ENCODE measurements at places on chromosomes 5 and 9. TPM values are rescaled to one million over a fixed set of nuclear protein-coding genes. Genes with fewer than 3 reads are reported as not detected.
A peak's percentile ranks its signal among the peaks of the same experiment; 100 is the strongest.

Gene VLDLR
- polyA plus RNA-seq, result 4.0 TPM

Gene ELOVL7
- 1.2 TPM for polyA plus RNA-seq

Gene TSSK1B
- polyA plus RNA-seq, result not detected

Gene FOXD1
- polyA plus RNA-seq, result not detected

Gene PCDHB2
- polyA plus RNA-seq, result 0.67 TPM

Gene SLC22A4
- polyA plus RNA-seq, result 1.2 TPM

Gene SPINK13
- polyA plus RNA-seq, result not detected

Gene PCDHAC1
- polyA plus RNA-seq, result not detected

Gene ZNF879
- 1.6 TPM for polyA plus RNA-seq

DNA sequence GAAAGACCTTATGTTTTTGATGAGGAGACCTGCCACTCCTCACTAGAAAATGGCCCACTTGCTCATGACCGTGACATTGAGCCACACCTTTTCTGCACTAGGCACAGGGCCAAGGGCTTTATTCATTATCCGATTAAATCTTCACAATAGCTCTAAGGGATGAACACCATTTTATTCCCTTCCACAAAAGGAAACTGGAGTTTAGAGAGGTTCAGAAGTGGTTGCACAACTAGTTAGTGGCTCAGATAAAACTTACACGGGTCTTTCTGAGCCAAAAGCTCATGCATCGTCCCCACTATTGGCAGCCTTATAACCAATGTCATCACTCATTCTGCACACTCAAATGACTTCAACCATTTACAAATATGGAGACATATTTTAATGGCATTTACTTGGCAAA, 39.4 kb downstream of the SUSD1 start:
- no peaks in the 10 kb centered on the region for H3K4me1 ChIP-seq
- DNase-seq, result no peak
- H3K27me3 ChIP-seq, result no peaks in the 10 kb centered on the region

- no peaks in the 10 kb centered on the region for H3K4me1 ChIP-seq
- H3K27me3 ChIP-seq, result no peaks in the 10 kb centered on the region
- H3K27ac ChIP-seq, result no peak within 1 kb of the TSS
- H3K4me3 ChIP-seq, result peak within 1 kb of the TSS; percentile 42
- no peak for DNase-seq
- H3K36me3 ChIP-seq, result no peaks in the 10 kb centered on the region
Observed at GRCh38 chr5:141354900-141355469, at the start of gene PCDHGA4. Gene PCDHGA4 (plus strand): TSS chr5:141355021. CDS start chr5:141355108, 87 bp downstream.

DNA sequence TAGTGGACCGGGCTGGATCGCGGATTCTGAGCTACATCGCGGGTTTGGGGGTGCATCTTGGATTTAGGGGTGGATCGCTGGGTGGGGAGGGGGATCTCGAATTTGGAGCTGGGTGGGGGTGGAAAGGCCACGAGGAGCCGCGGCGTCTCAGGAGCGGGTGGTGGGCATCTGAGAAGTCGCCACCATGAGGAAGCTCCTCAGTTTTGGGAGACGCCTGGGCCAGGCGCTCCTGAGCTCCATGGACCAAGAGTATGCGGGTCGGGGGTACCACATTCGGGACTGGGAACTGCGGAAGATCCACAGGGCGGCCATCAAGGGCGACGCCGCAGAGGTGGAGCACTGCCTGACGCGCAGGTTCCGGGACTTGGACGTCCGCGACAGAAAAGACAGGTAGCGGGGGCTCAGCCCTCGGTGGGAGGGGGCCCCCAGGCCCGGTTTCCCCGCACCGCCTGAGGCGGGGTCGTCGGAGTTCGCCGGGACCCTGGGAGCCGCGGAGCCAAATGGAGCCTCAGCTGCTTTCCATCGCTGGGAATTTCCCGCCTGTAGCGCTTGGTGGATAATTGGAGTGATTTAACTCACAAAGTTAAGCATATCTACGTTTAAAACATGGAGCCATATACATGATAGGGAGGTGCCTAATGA, 376 bp downstream of the ANKRD18B start:
- H3K36me3 ChIP-seq, result no peaks in the 10 kb centered on the region
- peak overlapping the region; percentile 45 for H3K4me3 ChIP-seq
- peaks cover 17% of the 10 kb centered on the region for H3K4me1 ChIP-seq
- no peak overlapping the region for H3K27ac ChIP-seq
- DNase-seq, result no peak

GRCh38 chr9:95494416-95495371, 22.1 kb downstream of the PTCH1 start:
- H3K27ac ChIP-seq, result no peak overlapping the region
- H3K36me3 ChIP-seq, result no peaks in the 10 kb centered on the region
- H3K4me3 ChIP-seq, result no peak overlapping the region
- H3K27me3 ChIP-seq, result no peaks in the 10 kb centered on the region

GRCh38 chr9:21974343-21974721, 19.9 kb downstream of the CDKN2A start:
- peaks cover 100% of the 10 kb centered on the region for H3K27me3 ChIP-seq
- no peaks in the 10 kb centered on the region for H3K36me3 ChIP-seq
- peak overlapping the region; percentile 9 for H3K4me3 ChIP-seq
- H3K27ac ChIP-seq, result no peak overlapping the region

- peak overlapping the region; percentile 19 for H3K27ac ChIP-seq
- H3K4me1 ChIP-seq, result peaks cover 17% of the 10 kb centered on the region
- H3K4me3 ChIP-seq, result no peak overlapping the region
- H3K36me3 ChIP-seq, result no peaks in the 10 kb centered on the region
- no peak for DNase-seq
Observed at GRCh38 chr5:1503241-1504068, 20.3 kb downstream of the LPCAT1 start.

DNA sequence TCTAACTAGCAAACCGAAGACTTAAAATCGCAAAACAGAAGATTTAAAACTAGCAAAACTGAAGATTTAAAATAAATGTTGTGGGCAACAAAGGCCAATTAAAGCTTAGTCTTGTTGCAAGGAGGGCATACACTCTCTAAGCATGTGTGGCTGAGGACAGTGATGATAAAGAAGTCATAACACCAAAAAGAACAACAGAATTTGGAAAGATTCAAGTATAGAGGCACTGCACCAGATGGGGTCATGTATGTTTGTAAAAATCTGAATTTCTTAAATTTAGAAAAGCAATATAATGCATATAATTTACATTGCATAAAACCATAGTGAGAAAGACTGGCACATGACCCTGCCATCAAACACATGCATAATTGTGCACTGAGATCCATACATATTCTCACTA, 743.8 kb downstream of the TAF11L14 start:
- H3K27me3 ChIP-seq, result no peaks in the 10 kb centered on the region
- DNase-seq, result no peak
- no peaks in the 10 kb centered on the region for H3K36me3 ChIP-seq
- no peaks in the 10 kb centered on the region for H3K4me1 ChIP-seq
- no peak overlapping the region for H3K4me3 ChIP-seq

GRCh38 chr9:123710299-123710698, 219.6 kb downstream of the DENND1A start:
- no peak overlapping the region for H3K4me3 ChIP-seq
- no peak overlapping the region for H3K27ac ChIP-seq
- H3K36me3 ChIP-seq, result no peaks in the 10 kb centered on the region

GRCh38 chr9:7653262-7653661, 146.3 kb downstream of the DMAC1 start:
- no peak for DNase-seq
- H3K27ac ChIP-seq, result no peak overlapping the region
- no peaks in the 10 kb centered on the region for H3K27me3 ChIP-seq
- no peak overlapping the region for H3K4me3 ChIP-seq
- H3K4me1 ChIP-seq, result no peaks in the 10 kb centered on the region

GRCh38 chr5:4882186-4882585, 257.9 kb upstream of the ADAMTS16 start:
- H3K27me3 ChIP-seq, result no peaks in the 10 kb centered on the region
- no peak overlapping the region for H3K4me3 ChIP-seq
- no peaks in the 10 kb centered on the region for H3K4me1 ChIP-seq
- H3K36me3 ChIP-seq, result no peaks in the 10 kb centered on the region
- H3K27ac ChIP-seq, result no peak overlapping the region
- peak; percentile 74 for DNase-seq

GRCh38 chr5:56763711-56764466, 51.5 kb upstream of the MAP3K1 start:
- no peak overlapping the region for H3K27ac ChIP-seq
- H3K27me3 ChIP-seq, result no peaks in the 10 kb centered on the region
- H3K4me1 ChIP-seq, result no peaks in the 10 kb centered on the region
- DNase-seq, result no peak
- no peaks in the 10 kb centered on the region for H3K36me3 ChIP-seq
- H3K4me3 ChIP-seq, result no peak overlapping the region

DNA sequence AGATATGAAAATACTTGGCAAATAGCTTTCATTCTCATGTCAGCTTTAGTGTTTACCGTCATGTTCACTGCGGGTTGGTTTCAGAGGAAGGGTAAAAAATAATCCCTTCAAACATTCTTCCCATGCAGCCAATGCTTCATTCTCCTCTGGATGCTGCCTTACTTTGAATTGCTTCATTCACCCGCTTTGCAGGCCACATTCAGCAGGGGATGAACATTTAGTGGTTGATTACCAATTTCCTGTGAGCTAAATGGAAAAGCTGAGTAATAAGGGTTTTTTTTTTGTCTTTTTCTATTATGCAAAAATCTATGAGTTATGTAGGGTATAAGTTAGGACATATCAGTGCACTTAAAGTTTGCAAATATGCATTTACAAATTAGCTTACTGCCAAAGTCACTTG, 96.3 kb upstream of the MEF2C start:
- no peak for DNase-seq
- no peaks in the 10 kb centered on the region for H3K4me1 ChIP-seq
- H3K4me3 ChIP-seq, result no peak overlapping the region

DNA sequence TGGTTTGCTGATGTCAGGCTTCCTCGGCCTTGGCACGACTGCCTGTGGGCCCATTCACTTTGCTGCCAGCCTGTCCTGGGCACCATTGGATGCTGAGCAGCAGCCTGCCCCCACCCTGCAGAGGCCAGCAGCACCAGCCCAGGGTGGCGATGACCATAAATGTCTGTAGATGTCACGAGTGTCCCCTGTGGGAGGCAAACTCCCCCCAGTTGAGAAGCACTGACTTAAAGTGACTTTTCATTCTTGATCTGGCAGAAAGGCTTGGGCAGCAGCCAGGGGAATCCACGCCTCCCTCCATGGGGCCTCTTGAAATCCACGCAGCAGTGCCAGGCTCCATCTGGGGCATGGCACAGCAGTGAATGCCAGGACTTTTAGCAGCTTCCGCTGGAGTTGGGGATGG, 21.8 kb downstream of the IRX4 start:
- no peak overlapping the region for H3K27ac ChIP-seq
- peaks cover 1% of the 10 kb centered on the region for H3K27me3 ChIP-seq

DNA sequence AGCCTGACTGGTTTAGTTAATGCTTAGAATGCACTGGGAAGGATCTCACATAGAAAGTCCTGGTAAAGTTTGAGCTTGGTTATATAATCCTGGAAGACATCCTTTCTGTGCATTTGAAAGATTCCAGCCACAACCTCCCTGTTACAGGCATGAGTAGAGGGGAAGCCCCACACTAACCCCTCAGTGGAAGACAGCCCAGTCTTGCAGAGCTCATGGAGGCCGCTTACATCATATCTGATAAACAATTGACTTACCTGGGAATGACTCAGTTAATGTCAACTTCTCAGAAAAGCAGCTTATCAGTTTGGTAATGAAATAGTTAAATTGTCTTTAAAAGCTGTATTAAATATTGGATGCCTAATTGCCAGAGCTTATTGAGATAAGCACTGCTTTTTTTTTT, 28.1 kb upstream of the PDE8B start:
- peaks cover 16% of the 10 kb centered on the region for H3K27me3 ChIP-seq
- no peak overlapping the region for H3K4me3 ChIP-seq
- H3K36me3 ChIP-seq, result no peaks in the 10 kb centered on the region
- peaks cover 12% of the 10 kb centered on the region for H3K4me1 ChIP-seq
- no peak overlapping the region for H3K27ac ChIP-seq
- no peak for DNase-seq

DNA sequence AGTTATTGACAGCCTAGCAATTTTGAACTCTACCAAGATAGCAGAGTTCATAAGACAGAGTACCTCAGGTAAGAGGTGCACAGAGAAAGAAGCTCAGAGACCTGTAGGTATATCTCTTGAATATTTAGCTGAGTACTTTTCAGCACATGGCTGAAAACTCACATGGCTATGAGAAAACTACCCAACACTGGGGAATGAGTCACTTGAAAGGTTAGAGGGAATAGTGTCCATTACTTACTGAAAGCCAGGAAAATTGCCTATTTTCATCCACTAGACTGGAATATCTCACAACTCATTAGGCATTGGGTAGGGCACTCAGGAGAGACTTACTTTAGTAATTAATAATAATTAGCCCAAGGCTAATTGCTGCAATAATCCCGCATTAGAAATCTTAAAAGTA, 8.3 kb downstream of the TSLP start:
- no peaks in the 10 kb centered on the region for H3K36me3 ChIP-seq
- H3K4me3 ChIP-seq, result no peak overlapping the region
- no peaks in the 10 kb centered on the region for H3K4me1 ChIP-seq
- H3K27me3 ChIP-seq, result no peaks in the 10 kb centered on the region
- H3K27ac ChIP-seq, result no peak overlapping the region
- no peak for DNase-seq

DNA sequence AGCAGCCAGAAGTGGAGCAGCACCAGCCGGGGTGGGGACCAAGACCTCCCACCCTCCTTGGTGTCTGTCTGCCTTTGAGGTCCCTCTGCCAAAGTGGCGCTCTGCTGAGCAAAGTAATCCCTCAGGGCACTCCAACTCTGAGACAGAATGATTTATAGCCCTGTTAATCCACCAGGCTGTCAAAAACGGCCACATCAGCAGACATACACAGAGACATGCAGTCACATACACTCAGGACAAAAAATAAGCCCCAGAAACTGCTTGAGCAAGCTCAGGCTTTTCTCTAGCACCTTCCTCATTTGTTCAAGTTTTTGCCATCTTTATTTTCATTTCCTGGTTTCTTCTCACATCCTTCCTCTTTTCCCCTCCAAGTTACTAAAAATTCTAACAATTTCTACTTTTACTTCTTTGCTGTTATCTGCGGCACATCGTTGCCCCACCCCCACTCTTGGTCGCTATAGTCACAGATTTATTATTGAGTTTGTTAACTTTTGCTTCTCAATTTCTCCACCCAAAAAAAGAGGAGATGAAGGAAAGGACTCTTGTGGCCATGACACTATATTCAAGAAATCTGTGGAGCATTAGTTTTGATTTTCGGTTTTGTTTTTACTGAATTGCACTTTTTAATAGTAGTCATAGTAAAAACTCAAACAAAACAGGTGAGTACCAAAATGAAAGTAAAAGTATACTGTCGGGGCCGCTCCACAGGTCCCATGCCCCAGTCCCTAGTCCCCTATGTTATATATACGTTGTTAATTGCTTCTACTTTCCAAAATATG, 17.4 kb upstream of the ADRB2 start:
- DNase-seq, result no peak
- no peaks in the 10 kb centered on the region for H3K27me3 ChIP-seq
- H3K36me3 ChIP-seq, result no peaks in the 10 kb centered on the region
- no peak overlapping the region for H3K4me3 ChIP-seq

DNA sequence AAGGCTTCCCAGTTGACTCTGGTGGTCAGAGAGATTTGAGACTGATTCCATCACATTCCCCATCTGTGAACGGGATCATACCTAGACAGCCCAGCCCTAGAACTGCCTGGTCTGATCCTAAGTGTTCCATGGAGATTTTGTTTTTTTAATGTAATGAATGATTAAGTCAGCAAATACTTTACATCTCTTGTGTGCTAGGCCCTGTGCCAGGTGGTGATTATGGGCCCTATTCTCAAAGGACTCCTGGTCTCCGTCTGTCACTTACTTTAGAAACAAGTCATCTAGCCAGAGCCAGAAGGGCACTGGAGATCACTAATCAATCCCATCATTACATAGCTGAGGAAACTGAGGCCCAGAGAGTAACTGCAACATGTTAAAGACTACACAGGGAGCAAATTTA, 1.1 kb upstream of the GPX3 start:
- H3K27me3 ChIP-seq, result no peaks in the 10 kb centered on the region
- peaks cover 23% of the 10 kb centered on the region for H3K4me1 ChIP-seq
- no peak for DNase-seq
- H3K36me3 ChIP-seq, result no peaks in the 10 kb centered on the region

Measured in sigmoid colon (tissue), 7 donors.